ENCODE measurements at places on chromosomes 2 and 18.

- no peak for DNase-seq
Measured at GRCh38 chr2:78979380-78980151, 45.9 kb upstream of the REG3G start.

DNA sequence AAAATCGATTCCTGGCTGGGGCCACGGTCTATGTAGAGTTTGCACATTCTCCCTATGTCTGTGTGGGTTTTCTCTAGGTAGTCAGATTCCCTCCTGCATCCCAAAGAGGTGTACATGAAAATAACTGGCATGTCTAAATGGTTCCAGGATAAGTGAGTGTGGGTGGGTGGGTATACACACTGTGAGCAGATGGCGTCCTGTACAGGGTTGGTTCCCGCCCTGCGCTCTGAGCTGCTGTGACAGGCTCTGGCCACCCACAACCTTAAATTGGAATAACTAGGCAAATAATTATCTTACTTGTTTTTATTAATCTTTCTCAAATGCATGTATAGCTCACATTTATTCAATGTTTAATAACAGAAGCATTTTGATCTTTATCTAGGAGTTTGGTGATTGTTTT is 16.3 kb downstream of the THOC1 start:
- DNase-seq, result no peak

GRCh38 chr2:140929849-140930248 is 1201.0 kb downstream of the LRP1B start:
- no peak for DNase-seq

DNA sequence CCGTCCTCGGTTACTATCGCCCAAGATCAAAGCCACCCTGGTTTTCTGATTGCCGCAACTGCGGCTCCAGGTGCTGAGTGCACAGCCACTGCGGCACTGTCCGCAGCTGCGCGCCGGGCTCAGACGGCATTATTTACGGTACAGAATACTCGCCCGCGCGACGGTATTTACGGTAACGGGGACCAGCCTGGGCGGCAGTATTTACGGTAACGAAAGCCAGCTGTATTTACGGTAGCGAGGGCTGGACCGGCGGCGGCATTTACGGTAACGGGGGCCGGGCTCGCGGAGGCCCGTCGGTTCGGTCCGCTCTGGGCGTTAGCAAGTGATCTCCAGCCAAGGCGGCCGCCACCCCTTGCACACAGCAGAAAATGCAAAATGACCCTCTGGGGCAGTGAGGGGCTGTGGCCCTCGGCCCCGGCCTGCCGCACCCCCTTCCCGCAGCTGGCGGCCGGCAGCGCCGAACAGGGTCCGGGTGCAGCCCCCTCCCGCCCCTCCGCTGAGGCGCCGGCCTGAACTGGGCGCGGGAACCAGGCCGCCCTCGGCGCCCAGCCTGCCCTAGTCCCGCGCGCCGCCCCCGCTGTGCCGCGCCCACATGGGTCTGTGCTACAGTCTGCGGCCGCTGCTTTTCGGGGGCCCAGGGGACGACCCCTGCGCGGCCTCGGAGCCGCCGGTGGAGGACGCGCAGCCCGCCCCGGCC is at the start of gene GNAL:
TSS of gene GNAL (plus strand) at position 293 of the 697 bp plus-strand sequence. CDS start at position 593, 300 bp downstream.
- DNase-seq, result no peak

DNA sequence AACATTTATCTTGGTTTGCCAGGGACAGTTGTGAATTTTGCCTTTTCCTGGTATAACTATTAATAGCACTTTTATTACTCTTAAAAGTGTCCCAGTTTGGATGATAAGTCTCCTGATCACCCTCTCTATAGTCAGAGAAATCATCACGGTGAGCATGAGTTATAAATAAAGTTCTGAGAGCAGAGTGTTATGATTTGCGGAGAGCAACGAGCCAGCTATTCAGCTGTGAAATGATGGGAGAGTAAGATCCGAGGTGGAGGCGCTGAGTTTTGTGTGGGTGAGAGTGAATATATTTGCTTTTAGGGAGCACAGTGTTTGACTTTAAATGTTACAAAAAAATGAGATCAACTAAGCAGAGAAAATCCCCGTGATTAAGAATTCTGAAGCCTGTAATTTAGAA is 179.6 kb downstream of the DSC3 start:
- DNase-seq, result no peak

GRCh38 chr2:168561991-168562390 is 105.9 kb downstream of the CERS6 start:
- no peak for DNase-seq

- no peak for DNase-seq
Measured at GRCh38 chr18:66533693-66534092, 70.2 kb downstream of the CDH19 start.

DNA sequence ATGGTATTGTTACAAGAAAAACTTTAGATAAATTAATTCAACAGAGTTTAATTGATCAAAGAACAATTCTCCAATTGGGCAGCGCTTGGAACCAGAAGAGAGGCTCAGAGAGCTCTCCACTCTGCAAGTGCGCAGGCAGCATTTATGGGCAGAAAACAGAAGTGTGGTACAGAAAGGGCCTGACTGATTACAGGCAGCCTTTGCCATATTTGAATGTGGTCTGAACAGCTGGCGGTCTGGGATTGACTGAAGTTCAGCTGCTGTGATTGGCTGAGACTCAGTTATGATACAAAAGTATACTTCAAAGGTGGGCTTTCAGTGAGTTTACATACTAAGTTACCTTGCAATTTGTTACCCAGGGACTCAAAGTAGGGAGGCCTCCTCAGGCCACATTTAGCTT is 301.3 kb upstream of the ID2 start:
- DNase-seq, result no peak

DNA sequence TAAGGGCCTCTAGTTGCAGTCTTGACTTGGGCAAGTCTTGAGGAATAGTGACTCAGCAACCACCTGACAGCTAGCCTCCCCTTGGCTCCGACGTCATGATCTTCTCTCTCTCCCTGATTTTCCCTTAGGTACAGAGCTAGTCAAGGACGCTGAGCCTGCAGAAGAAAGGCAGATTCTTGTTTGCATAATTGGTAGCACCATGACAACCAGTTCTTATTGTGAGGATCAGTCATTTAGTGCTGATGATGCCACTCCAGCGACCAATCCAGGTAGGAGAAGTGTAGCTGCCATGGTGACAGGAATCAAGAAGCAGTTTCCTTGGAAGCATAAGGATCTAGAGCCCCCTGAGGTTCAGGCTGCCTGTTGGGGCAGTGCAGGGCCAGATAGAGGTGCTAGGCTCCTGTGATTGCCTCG is 2.8 kb upstream of the RESP18 start:
- DNase-seq, result no peak

- DNase-seq, result no peak
Measured at GRCh38 chr2:219560893-219561178, 10.5 kb downstream of the OBSL1 start.

- DNase-seq, result no peak
Measured at GRCh38 chr2:239154971-239155805, 245.6 kb downstream of the HDAC4 start.

DNA sequence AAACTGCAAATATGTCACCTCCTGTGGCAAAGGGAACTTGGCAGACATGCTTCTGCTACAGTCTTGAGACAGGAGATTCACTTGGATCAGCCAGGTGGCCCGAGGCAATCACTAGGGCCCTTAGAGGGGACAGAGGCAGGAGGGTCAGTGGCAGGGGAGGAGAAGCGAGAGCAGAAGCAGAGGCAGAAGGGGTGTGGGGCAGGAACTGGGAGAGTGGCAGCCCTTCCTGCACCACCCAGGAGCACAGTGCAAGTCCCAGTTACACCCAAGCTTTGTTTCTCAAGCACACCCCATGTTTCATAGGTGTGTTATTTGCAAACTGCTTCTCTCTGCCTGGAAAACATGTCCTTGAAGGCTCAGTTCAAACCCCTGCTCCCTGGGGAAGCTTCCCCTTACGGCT is 309.7 kb upstream of the MYT1L start:
- DNase-seq, result no peak

DNA sequence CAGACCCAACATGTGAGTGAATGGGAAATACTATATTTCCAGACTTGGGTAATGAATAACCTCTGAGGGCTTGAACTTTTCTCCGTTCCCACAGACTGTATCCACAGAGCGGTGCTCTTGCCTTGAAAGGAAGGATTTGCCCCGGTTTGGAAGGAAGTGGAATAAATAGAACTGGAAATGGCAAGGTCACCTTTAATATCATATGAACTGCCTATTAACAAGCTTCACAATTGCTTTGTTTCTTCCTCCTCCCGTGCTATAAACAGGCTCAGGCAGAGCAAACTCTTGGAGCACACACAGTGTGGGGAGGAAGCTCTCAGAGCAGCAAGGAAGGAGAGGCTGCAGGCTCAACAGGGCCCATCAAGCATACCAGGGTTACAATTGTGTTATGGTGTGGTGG is 28.5 kb upstream of the DARS1 start:
- no peak for DNase-seq

DNA sequence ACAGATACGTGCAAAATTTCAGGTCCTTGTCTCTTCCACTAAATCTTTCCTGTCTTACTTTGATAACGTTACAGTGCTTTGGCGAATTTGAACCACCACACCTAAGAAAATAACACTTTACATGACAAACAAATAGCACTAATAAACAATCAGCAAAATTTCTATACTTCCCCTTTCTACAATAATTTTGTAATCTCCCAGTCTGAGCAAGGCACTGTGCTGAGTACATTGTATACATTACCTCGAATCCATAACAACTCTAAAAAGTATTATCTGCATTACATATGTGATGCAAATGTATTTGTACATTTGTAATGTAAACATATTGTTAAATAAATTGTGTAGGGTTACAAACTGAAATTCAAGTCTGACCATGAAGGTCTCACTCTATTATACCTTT is 49.9 kb downstream of the RTN4 start:
- no peak for DNase-seq

DNA sequence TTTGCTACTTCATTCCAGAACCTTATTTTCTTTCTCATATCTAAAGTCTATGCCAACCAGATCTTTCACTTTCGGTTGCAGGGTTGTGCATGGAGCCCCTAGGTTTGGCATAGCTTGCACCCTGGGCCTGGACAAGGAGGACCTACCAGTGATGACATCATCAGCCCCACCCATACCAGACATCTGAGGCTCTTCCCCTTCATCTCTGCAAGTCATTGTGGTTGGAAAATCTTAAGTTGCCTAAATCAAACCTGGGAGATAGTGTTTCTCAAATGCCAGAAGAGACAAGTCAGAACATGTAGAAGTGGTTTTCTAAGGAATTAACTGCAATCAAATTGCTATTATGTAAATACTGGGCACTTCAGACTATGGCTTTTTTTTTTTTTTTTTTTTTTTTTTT is 363.3 kb downstream of the ZNF516 start:
- DNase-seq, result no peak

DNA sequence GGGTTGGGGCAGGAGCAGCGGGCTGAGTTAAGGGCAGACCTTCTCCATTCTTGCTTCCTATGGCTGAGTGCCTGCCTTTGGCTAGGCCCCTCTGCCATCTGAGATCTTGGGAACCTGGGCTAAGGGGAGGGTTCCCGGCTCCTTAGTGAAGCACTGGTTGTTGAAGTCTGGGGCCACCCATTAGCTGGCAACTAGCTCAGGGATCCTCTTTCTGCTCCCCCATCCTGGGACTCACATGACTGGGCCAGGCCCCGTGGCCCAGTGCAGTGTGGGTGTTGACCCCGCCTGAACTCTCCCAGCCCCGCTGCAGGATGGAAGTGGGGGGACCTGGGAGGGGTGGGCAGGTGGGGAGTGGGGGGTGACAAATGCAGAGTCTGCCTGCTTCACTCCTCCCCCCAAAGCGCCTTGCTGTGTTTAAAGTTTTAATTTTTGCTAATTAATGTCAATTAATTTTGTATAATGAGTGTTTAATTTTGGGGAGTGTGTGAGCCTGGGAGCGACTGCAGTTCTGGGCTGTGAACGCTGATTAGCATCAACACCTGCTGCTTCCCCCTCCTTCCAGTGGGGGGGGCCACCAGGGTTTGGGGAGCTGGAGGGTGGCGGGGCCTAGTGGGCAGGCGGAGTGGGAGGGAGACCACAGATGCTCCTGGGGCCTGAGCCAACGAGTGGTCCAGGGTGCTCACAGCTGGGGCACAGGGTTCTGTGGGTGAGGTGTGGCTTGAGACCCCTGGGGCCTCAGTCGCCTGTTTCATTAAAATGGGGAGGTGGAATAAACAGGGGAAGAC is 55.2 kb downstream of the EMX1 start:
- no peak for DNase-seq

- DNase-seq, result no peak
Measured at GRCh38 chr2:66430505-66431273, 4.2 kb upstream of the MEIS1 start.

GRCh38 chr2:231663458-231664212 is 44.7 kb upstream of the PTMA start:
- DNase-seq, result no peak

GRCh38 chr18:64179556-64180080 is 30.7 kb upstream of the LINC00305 start:
- DNase-seq, result no peak

GRCh38 chr2:68385220-68385906 is 20.3 kb downstream of the PLEK start:
- no peak for DNase-seq

DNA sequence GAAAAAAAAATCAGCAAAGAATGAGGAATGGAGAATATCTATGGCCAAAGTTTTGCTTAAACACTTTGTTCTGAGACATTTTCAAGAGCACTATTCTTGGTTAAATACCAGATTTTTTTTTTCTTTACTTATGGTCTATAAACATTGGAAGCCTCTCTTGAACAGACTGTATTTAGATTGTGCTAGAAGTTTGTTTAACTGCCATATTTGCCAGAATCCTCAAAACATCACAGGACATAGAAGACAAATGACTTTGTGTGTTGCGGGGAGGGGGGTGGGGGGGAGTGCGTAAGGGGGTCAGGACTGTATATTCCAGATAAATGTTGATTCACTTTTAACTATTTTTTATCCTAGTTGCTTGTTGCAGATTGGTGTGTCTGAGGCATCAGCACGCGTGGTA is 262.0 kb downstream of the MEIS1 start:
- DNase-seq, result no peak

DNA sequence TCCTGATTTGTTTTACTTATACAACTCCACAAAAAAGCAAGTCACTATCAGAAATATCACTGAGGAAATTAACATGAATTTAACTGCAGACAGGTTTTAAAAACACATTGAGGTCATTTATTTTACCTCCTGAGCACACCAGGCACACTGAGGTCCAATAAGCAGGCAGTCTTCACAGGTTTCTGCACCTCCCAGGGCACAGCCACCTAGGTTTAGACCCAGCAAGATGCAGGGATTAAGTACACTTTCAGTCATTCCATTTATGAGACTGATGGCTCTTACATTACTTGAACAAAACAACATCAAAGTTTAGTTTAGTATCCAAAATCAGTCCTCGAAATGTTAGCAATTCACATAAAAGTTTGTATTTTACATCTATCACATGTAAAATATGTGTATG is 1.0 kb downstream of the ITGB6 start:
- no peak for DNase-seq

- no peak for DNase-seq
Measured at GRCh38 chr18:73365018-73365417, 497.2 kb upstream of the NETO1 start.

Data from stimulated activated CD8-positive, alpha-beta memory T cell treated with anti-CD3 and anti-CD28 coated beads, Interleukin-4, amount 100 ng/mL, for 1 hour (primary cell).